Activated CD8-positive, alpha-beta T cell treated with anti-CD3 and anti-CD28 coated beads, Interleukin-2, amount 10 ng/mL, durations not matched to agents 7 days and 5 days (primary cell): ENCODE measurements at places on chromosomes 13 and 19.

DNA sequence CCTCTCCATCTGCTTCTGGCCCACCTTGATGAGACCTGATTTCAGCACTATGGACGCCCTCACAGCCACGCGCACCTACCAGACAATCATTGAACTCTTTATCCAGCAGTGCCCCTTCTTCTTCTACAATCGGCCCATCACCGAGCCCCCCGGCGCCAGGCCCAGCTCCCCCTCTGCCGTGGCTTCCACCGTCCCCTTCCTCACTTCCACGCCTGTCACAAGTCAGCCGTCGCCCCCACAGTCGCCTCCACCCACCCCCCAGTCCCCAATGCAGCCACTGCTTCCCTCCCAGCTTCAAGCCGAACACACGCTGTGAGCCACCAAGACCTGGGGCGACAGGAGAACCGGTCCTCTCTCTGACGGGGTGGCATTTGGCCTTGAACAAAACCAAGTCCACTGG is 19.3 kb upstream of the NPAS1 start:
- no peak for DNase-seq

DNA sequence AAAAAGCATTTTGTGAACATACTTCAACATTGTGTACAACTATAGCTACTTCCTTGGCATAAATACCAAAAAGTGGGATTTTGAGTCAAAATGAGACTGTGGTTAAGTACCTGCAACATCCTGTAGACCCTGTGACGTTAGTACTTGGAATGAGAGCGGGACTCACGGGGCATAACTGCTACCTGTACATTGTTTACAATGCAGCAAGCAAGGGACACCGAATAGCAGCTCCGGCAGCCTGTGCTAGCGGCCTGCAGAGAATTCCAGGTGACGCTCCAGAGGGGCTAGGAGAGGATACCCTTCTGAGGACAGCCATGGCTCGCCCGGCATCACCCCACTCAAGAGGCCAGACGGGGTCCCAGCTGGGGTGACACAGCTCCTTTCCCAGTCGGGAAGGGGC is 824 bp upstream of the ZNF331 start:
- DNase-seq = peak; percentile 23

GRCh38 chr13:27404680-27405079 is 19.7 kb upstream of the GTF3A start:
- DNase-seq = no peak

DNA sequence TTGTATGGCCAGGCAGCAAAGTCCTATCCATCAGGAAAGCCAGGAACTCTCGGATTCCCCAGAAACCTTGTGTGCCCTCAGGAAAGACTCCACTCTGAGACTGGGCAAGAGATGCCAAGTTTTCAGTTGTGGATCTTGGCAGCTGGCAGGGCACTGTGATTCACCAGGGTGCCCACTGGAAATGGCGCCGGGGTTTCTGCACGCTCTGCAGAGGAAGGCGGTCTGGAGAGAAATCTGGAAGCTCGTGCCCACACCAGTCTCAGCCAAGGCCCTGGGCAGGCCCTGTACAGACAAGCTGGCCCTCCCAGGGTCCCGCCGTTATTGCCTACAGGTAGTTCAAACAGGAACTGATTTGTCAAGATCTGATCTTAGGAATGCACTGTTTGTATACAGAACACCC is 4.9 kb downstream of the NAPA start:
- no peak for DNase-seq

DNA sequence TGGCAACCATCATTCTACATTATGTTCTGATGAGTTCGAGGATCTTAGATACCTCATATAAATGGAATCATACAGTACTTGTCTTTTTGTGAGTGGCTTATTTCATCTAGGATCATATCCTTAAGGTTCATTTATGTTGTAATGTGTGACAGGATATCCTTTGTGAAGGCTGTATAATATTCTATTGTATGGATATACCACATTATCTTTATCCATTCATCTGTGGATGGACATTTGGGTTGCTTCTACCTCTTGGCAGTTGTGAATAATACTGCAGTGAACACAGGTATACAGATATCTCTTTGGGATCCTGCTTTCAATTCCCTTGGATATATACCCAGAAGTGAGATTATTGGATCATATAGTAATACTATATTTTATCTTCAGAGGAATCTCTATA is 33.2 kb upstream of the RFC3 start:
- DNase-seq = no peak

DNA sequence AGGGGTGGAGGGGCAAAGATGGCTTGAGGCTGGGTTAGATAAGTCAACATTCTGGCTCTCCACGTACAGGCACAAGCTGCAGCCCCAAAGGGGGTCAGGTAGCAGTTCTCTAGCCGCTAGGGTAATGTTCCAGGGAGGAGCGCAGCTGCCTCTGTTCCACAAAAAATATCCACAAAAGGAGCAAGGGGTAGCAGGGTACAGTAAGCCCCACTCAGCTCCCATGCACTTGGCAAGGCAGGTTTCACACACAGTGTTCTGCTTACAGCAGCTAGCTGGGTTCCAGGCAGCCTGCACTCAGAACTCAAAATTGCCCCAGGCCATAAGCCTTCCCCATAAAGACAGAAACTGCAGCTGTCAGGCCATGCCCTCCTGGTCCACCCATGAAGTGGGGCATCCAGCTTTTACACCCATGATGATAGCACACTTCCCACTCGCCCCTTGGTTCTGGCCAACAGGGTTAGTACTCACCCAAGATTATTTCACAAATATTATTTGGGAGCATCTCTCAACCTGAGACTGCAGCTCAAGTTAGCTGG is 130.0 kb downstream of the CYSLTR2 start:
- no peak for DNase-seq

DNA sequence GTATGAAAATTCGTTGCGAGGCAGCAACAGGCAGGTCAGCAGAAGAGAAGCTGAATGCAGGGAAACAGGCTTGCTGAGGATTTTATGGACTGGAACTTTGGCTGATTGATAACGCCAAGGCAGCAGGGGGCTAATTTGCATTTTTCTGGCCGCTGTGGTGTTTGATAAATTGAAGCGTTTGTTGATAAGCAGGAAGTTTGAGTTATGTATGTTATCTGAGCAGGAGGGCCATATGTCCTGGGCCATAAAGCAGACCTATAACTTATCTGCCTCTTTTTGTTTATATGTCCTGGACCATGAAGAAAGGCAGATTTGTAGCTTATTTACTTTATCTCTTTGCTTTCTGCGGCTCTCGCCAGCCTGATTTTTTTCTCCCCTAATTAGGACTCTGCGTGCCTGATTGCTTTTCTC is 65.9 kb downstream of the ZNF627 start:
- DNase-seq = no peak

GRCh38 chr13:102028868-102029267 is 373.0 kb downstream of the FGF14 start:
- no peak for DNase-seq
